ENCODE measurements at places on chromosomes 5 and 9.

DNA sequence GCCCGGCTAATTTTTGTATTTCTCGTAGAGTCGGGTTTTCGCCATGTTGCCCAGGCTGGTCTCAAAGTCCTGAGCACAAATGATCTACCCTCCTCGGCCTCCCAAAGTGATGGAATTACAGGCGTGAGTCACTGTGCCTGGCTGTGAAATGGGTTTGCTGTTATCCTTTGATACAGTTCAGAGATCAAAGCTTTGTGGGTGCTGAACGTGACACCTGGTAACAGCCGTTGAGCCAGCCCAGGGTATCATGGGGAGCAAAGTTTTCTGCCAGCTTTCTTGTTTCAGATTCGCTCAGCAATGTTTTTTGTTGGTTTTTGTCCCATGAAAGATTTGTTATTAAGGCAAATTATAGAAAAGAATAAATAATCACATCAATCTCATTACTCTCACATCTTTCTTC is 68.9 kb upstream of the LPAR1 start:
- no peak for DNase-seq

GRCh38 chr5:147098233-147098790 is 136.5 kb upstream of the STK32A start:
- peak; percentile 62 for DNase-seq

DNA sequence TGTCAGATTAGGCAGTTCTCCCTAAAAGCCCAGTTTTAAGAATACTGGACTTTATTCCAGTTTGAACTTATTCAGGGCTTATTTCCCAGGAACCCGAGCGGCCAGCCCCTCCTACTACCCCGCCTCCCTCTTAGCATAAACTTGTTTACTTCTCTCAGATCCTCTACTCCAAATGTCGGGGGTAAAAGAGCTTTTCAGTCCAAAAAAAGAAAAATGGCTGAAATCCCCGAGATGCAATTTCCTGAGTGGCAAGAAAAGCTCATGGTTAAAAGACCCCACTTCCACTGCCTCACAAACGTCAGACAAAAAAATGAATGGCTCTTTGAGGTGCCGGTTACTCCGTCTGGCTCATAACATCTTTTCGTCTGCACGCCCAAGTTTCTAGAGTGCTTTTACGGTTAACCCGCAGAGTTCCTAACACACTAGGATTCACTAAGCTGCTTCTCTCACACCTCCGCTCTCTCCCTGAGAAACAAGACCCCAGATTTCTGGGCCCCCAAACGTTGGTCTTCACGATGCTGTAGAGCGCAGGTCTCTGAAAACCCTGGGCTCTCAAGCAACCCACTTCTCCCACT is 402 bp downstream of the BRD8 start:
- DNase-seq = peak; percentile 47

DNA sequence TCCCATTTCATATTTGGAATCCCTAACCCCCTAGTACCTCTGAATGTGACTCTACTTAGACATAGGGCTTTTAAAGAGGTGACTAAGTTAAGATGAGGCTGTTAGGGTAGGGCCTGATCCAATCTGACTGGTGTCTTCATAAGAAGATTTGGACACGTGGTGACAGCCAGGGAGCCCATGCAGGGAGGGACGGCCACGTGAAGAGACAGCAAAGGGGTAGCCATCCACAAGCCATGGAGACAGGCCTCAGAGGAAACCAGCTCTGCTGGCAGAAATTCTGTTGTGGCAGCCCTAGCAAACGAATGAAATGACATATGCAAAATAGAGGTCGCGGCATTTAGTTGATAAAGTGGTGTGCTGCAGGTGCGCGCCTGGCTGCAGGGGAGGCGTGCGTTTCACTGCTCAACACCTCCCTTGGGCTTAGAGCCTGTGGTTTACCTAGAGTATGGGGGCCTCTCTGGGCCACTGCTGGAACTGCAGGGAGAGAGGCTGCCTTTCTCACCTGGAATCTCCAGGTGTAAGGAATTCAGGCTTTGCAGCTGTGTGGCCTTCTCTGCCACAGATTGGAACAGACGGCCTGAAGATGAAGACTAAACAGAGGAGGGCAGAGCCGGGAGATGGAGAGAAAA is 7.1 kb upstream of the AFAP1L1 start:
- no peak for DNase-seq

DNA sequence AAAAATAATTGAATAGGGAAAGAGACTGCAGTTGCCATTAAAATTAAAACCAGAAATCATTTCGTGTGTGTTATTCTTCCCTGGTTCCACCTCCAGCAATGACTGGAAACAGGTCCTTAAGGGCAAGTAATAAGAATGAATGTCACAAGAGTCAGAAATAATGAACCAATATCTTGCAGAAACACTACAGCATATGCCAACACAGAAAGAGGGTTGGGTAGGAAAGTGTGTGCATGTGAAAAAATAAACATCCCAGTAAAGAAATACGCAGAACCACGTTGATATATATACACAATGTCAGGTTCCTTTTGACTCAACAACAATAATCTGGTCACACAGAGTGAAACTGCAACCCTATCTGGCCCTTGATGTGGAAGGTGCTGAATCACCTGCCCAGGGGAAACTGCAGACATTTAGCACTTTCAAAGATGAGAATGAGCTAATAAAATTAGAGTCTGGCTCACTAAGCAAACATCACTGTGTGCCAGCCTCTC is 15.0 kb downstream of the HMHB1 start:
- DNase-seq = peak; percentile 48

DNA sequence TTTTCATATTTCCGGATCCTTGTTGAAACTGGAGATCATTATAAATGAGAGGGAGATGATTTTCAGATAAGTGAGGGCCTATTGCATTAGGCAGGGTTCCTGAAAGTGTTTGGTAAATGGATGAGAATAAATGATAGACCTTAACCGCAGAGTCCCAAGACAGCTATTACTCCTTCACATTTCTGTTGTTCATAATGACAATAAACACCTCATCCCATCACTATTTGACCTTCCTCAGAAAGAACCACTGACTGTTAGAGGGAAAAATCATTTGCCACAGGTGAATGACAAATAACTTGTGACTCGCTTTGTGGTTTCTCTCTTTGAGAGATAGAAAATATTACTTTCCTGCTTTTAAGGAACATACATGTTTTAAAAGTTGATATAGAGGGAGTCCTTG is 47.3 kb upstream of the TRMT10B start:
- DNase-seq = no peak

DNA sequence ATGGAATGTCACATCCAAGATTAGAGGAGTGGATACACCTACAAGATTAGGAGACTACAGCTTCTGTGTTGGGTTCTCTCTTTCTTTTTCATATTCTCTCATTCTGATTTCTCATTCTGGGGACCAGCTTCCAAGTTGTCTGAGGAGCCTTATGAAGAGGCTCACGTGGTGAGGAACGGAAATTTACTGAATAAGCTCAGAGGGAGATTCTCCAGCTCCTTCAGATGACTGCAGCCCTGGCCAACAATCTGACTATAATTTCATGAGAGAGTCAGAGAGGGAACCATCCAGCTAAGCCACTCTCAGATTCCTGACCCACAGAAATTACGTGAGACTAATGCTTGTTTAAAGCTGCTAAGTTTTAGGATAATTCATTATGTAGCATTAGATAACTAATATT is 27.1 kb upstream of the TENT2 start:
- DNase-seq = no peak

GRCh38 chr5:35487233-35488025 is 130.2 kb upstream of the SPEF2 start:
- DNase-seq = no peak

GRCh38 chr9:19913151-19913550 is 124.3 kb upstream of the SLC24A2 start:
- DNase-seq = no peak

DNA sequence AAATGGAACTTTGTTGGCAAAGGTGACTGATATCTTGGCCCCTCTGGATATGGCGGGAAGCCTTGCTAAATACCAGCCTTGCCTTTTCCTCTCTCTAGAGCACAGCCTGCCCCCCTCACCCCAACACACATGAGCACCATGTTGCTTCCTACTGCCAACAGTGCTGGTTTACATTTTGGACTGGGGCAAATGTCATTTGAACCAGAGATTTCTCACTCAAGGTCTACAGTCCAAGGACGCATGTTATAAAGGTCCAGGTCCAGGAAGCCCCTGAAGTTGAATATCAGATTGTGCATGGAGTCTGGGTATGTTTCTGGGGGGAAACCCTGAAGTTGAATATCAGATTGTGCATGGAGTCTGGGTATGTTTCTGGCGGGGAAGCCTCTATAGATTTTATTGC is 19.9 kb downstream of the NEURL1B start:
- no peak for DNase-seq

DNA sequence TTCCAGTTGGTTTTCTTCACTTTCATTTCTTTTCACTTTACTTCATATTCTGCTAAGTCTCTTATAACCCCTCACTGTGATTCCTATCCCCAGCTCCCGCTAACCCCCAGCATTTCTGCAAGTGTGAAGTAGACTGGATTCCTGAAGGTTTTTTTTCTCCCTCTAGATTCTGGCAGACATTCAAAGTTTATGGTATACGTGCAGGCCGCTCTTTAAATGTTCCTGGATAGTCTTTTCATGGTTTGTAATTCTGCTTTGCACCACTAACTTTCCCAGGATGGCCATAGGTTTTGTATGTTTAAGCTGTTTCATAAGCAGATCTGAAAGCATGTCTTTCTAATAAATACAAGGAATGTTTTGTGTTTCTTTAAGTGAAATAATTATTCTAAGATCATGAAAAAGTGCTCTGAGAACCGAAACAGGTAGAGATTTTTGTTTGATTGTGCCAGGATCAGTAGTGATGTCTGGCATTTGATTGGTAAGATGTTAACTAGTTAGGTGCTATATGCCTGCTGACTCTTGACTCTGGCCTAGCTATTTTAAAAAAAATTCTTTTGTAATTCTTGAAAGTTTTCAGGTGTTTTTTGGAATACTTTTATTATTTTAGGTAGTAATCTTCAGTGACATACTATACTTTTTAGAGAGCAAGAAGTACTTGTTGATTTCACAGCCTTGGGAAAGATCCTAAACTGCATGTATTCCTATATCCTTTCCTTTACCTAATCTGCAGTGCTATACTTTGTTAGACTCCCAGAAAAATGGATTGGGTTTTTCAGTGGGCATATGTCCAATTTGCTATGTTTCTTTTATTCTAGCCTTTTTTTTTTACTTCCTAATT is 29.7 kb downstream of the CNOT6 start:
- DNase-seq = no peak

DNA sequence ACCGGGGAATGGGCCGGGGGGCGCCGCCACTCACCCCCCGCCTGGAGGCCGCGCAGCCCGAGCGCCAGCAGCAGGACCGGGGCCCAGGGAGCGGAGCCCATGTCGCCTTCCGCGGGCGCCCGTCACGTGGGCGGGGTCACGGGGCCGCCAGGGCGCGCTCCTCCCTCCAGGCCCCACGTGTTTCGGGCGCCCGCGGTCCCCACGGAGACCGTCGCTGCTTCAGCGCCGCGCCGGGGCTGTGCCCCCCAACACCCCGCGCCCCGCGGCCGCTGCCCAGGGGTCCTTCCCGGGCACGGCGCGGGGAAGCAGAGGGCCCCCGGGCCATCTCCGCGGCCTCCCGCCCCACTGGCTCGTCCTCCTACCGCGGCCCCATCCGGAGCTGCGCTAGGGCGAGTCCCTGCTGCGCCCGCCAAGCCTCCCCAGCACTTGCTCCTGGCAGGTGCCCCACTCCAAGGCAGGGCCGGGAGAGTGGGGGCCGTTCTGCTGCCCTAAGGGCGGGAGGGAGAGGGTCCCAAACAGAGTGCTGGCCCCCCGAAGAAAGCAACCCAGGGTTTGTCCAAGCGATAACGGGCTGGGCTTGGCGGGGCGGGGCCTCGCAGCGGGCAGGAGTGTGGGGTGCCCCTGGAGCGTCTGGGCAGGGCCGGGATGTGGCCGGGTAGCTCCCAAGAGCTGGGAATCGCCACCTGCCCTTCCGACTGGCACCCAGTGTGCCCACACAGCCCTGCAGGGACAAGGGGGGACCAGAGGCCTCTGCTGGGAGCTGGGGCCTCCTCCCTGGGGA is at the start of gene DPP7:
Gene DPP7, minus strand, starts transcription at position 121 of the 781 bp plus-strand sequence. Its CDS starts 20 bp downstream, at position 101.
- DNase-seq = peak; percentile 70

DNA sequence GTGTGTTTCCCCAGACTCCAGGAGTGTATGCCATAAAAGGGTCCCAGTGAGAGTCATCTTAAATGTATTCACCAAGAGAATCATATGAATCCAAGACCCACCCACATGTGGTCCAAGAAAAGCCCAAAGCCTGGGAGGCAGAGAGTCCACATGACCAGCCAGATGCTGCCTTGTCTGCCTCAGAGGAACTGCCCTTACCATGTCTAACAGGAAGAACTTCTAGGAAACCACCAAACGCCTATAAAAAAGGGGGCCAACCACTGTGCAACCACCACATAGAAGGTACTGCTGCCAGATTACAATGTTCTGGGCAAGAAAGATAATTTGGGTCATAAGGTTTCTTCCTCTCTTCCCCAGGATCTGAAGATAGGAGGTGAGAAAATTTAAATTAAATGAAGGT is 129.8 kb upstream of the SLC24A2 start:
- DNase-seq = no peak

- no peak for DNase-seq
These were observed 38.4 kb upstream of the HAND1 start for GRCh38 chr5:154516475-154516874.

DNA sequence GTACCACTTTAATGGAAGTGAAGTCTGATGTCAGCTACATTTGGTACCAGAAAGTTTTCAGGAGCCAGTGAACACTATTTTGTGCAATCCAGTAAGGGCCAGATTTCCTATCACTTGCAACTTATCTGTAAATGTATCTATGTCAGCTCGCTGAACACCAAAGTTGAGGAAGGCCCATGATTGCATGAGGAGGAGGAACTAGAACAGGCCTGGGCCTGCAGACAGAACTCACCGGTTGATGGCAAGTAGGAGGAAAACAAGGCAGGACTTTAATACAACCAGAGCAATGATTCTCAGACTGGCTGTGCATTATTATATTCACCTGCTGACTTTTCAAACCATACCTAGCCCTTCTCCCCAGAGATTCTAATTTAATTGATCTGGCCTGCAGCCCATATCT is 540.2 kb downstream of the CETN3 start:
- no peak for DNase-seq

DNA sequence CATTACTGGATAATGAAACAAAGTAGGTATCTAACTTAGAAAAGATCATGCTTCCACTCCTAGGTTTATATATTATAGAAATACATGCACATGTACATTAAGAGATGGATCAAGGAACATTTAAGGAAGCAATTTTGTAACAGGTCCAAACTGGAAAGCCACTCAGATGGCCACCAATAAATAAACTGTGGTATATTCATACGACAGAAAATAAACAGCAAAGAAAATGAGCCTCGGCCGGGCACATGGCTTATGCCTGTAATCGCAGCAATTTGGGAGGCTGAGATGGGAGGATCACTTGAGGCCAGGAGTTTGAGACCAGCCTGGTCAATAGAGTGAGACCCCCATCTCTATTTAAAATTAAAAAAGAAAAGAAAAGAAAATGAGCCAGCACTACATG is 25.6 kb downstream of the CEMIP2 start:
- DNase-seq = no peak
